ENCODE measurements at places on chromosomes 5 and 9.

DNA sequence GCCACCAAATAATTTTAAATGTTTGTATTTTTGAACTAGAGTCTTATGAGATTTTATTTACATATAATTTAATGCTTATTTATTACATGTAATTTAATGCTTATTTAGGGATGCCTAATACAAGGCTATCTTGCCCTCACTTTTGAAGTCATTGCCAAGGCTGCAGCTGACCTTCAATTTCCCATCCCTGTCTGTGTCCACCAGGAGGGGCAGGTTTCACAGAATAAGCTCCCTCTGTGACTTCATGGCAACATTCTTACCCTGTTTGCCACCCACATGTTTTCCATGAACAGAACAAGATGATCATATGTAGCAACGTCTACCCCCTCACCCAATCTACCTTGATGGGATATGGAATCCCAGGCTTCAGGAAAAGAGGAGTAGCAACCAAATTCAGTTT, 27.0 kb downstream of the C5 start:
- no peak for DNase-seq

- no peak for DNase-seq
Measured at GRCh38 chr5:6486074-6486473, 37.4 kb downstream of the UBE2QL1 start.

- no peak for DNase-seq
Measured at GRCh38 chr5:124951661-124952060, 205.2 kb upstream of the ZNF608 start.

DNA sequence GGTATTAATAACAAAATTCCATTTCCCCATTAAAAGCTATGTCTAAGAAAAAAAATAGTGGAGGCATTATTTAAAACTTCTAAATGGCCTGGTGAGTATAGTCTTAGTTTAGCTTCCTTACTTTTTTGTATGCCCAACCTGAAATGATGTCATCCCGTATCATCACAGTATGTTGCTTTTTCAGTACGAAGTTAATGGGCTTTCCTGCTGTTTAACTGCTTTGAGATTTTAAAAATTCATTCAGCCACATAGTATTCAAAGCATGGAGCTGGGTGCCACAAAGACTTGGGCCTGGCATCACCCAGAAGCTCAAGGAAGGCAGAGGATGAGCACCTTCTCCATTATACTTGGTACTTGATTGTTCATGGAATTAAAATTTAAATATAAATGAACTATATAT, 7.4 kb downstream of the F2RL2 start:
- no peak for DNase-seq

GRCh38 chr9:71213633-71214032, 92.2 kb upstream of the TRPM3 start:
- DNase-seq: no peak

DNA sequence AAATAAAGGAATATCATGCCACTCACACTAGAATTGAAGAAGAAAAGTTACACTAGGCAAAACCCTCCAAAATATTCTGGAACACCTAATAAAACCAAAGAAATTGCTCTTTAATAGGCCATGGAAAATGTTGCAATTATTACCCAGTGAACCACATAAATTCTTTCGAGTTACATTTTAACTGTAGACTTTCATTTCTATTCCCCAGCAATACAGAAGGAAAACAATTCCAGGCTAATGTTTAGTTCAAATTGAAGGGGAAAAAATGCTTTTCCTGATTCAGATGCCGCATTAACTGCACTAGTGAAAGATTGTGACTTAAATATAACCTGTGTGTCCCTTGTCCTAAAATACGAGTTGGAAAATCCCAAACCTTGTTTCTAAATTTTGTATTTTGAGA, 439.3 kb upstream of the ADAMTS16 start:
- DNase-seq: no peak

DNA sequence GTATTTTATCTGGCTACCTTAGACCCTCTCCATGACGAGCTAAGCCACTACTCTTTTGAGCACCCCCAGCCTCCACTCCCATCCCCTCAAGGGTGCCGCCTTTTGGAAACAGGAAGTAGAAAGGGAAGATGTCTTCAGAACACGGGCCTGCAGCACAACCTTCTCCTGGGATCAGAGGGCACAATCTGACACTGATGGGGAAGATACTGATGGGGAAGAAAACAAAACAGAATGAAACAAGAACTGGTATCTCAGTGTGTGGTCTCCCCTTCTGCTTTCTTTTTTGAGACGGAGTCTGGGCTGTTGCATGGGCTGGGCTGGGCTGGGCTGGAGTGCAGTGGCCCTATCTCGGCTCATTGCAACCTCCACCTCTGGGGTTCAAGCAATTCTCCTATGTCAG, 539.7 kb upstream of the DAP start:
- no peak for DNase-seq

GRCh38 chr9:3337515-3338225, 188.1 kb downstream of the RFX3 start:
- DNase-seq: no peak

GRCh38 chr9:136868644-136869043, 2.5 kb upstream of the EDF1 start:
- DNase-seq: no peak

GRCh38 chr9:36489453-36489852, 83.2 kb upstream of the MELK start:
- no peak for DNase-seq

DNA sequence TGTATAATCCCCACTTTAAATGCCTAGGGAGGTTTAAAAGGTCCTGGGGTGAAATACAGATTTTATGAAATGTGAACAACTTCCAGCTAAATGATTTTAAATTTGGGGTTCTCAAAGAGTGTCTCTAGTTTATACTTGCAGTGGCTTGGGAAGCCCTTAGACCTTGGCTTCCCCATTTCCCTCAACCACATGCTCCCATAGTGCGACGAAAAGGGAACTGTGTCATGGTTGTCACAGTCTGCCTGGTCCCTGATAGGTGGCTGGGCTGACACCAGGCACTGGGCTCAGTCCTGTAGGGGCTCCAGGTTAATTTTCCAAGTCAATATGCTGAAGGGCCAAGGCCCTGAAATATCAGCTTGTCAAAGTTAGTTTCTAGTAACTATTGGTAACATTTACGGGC, 10.4 kb upstream of the CXCL14 start:
- no peak for DNase-seq

DNA sequence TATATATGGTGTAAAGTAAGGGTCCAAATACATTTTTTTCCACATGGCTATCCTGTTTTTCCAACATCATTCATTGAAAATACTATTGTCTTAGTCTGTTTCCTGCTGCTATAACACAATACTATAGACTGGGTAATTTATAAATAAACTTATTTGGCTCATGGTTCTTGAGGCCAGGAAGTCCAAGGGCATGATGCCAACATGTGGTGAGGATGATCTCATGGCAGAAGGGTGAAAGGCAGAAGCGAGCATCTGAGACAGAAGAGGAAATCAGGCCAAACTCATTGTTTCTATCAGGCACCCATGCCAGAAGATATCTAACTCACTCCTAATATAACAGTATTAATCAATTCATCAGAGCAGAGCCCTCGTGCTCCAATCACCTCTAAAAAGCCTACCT, 42.6 kb downstream of the ANKRD55 start:
- no peak for DNase-seq

DNA sequence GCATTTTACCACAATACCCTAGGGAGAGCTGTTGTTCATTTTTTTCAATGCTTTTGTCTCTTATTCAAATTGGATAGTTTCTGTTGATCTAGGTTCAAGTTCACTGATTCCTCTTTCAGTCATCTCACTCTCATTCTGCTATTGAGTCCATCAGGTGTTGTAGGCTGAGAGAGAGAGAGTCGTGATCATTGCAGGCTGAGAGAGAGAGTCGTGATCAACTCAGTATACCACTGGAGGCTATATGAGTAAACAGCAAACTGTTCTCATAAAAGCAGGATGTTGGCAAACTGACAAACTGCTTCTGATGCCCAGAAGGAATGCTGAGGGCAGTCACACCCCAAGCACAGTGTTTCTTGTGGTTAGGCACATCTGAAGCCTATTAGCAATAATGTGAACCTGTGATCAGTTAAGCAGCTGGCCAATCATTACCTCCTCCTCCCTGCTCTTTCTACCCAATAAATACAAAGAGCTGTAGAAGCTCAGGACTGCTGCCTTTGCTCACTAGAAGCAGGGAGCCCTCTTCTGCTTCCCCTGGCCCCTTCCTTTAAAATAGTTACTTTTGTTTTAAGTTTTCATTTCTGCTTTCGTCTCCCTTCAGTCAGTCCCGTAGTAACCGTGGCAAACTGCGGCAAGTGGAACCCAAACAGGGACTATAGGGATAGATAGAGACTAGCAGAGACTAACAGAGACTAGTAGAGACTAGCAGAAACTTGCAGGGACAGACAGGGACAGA, 476.1 kb upstream of the ACO1 start:
- no peak for DNase-seq

GRCh38 chr9:133584559-133585476, 24.4 kb downstream of the FAM163B start:
- no peak for DNase-seq

GRCh38 chr9:126548312-126548711, 65.4 kb upstream of the LMX1B start:
- no peak for DNase-seq

DNA sequence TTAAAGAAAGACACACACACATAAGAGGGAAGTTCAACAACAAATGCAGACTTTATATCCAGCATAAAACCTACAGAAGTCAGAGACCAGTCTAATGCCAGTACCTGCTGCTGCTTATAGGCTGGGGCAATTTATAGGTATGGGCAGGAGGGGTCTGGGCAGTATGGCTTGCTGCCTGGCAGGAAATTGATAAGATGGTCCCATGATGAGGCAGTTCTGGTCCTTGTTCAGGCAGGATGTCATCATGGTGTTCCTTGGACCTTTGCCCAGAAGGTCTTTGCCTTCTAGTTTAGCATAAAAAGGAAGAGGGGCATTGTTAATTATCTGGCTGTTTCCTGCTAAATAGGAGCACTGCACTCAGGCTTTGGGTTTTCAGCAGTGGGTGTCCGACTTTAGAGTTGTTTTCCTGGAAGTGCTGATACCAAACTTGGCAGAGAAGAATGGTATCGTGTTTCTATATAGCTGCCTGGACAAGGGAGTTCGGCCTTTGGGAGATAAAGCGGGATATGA, 10.4 kb upstream of the PDCD1LG2 start:
- DNase-seq: no peak

DNA sequence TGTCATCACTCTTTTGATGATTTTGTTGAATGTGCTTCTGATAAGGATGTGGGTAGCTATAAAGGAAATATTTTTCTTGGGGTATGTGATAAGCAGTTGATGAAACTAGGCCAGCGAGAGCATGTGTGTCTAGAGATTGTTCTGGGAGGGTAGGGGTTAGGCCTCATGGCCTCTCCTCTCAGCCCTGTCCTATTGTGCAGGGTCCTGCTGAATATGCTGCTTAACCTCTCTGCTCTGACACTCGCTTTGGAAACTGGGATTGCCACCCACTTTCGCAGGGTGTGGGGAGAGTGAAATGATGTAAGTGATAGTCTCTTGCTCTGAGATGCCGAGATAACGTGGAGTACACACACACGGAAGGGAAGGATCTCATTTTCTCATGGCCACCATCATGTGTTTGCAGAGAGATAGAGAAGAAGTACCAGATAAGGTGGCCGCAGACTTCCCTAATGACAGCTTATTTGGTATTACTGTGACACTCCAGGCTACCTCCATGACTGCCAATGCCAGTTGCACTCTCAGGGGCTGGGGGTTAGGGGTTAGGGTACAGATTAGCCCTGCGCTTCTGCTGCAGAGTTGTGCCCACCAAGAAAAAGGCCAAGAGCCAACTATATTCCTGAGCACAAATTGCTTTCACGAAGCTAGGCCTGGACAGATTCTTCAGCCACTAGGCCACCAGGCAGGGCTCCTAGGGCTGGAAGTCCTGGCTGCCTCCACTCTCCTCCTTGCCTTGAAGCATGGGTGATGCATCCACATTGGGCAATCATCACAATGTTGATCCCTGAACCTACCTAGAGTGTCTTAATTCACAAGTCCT, 25.2 kb upstream of the TNFAIP8 start:
- no peak for DNase-seq

- no peak for DNase-seq
Measured at GRCh38 chr9:4102078-4102477, 197.8 kb downstream of the GLIS3 start.

- no peak for DNase-seq
Measured at GRCh38 chr5:29498412-29498811, 1695.1 kb upstream of the CDH6 start.

DNA sequence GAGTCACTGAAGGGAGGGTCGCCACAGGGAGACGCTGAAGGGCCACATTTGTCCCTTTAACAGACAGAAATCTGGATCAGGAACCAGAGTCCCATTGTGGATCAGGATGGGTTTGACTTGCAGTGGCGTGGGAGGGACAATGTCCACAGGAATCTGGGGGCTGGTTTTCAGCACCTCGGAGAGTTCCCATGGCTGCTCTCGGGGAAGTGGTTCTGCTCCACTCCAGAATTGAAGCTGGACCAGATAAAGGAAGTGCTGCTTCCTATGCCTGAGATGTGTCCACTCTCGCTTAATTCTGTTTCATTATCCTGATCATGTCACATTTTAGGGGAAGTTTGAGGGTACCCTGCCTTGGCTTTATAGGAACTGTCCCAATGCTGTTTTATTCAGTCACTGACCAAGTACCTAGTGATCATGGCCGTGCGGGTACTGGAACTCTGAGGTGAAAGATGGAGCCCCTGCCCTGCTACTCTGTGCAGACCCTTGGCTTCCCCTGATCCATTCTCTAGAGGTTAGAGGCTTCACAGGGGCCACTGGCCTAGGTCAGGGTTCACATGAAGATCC, 28.7 kb downstream of the ENHO start:
- no peak for DNase-seq

DNA sequence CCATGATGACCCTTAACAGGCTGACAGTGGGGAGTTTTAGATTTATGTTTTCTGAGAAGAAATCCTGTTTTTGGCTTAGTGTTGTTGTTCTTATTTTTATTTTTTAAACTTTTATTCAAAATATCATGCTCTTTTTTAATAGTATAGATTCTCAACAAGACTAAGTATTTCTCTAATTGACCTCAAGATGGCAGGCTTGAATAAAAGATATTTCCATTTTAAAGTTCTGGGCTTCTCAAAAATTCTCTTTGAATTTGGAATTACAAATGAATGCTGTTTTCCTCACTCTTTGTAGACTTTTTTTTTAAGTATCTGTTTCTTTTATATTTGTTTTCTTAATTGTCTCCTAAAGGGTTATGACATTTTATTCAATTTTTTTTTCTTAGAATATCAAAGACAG, 50.0 kb upstream of the SH3GL2 start:
- no peak for DNase-seq

GRCh38 chr5:87268126-87268969, 665 bp downstream of the RASA1 start:
- peak; percentile 76 for DNase-seq

GRCh38 chr5:4275232-4275631, 679.6 kb downstream of the IRX1 start:
- no peak for DNase-seq
